Activated CD4-positive, alpha-beta T cell treated with anti-CD3 and anti-CD28 coated beads for 48 hours (primary cell): ENCODE measurements at places on chromosomes 4 and X.

GRCh38 chr4:134202166-134202956 lies 772 bp upstream of the PABPC4L start:
- no peak for DNase-seq

DNA sequence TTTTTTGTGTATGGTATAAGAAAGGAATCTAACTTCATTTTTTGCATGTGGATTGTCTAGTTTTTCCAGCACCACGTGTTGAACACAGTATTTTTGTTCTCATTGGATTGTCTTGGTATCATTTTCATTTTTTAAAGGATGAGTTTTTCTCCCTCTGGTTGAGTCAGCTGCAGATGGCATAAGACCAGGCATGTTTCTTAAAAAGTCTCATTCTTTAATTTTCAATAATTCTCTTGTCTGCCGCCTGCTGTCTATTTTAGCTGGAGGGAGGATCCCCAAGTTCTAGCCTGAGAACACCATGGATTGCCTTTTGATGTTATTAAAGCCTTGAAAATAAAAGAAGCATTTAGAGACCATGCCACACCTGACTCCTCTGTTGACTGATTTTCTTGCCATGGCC lies 263.8 kb downstream of the ARHGAP24 start:
- DNase-seq: no peak

DNA sequence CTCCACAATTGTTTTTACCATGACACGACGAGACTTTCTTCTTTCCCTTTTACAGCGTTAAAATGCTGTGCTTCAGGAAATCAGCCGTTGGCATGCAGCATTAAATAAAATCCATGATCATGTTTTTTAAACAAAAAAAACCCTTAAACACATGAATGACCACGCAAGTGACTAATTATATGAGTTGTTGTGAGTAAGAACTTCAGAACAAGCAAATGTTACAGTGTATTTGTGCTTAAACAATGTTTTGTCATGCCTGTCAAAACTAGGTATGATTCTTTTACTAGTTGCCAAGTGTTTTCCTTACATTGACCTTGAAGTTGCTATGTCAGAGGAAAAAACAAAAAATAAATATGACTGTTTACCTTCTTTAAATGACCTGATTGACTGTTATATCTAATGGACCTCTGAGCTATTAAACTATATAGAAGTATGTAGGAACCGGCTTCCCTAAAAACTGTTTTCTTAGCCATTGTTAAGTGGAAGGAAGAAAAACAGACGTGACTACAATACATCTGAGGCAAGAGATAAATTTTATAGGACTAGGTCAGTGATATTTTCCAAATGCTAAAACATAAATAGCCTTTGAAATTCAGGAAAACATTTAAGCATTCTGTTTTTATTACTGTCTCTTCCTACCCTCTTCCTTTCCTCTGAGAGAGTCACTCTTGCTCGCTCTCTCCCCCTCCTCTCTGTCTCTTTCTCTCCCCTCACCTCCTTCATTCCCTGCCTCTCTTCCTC lies 197.1 kb downstream of the PALLD start:
- no peak for DNase-seq

DNA sequence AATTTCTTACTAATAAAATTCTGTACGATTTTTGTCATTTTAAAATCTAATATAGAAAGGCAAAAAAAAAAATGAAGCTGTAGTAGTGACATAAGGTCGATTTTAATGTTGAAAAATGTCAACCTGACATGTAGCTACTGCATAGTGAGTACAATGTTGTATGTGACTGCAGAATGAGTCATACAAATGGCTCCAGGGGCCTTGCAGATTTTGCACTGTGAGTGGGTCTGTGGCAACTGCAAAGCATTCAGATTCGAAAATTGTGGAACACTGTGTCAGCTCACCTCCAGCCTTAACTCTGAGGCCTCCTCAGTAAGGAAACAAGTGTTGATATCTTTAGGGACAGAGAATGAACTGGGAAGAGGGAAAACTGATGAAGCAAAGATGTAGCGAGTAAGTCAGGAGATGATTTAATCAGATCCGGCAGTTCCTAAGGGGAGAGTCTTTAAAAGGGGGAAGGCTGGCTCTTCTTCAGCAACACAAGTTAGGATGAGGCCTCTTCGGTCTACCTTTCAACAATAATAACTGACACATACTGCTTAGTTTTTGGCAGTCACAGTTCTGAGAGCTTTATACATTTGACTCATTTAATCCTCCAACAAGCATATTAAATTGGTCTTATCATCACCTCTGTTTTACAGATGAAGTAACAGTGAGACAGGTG lies 24.9 kb downstream of the TKTL2 start:
- DNase-seq: no peak

DNA sequence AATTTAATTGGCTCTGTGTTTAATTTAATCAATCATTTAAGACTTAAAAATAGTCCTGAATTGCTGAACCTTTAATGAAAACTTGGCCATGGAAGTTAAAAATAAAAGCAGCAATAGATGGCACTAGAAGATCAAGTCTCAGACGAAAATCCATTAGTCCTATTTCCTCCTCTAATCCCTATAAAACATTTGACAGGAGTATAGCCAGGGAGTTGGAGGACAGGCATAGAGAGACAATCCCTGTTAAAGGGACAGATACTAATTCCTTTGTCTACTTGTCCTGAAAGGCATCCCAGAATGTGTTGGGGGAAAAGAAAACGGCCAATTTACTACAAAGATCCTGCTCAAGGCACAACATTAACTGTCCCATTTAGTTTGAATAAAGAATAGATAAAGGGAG lies 276.3 kb upstream of the TACR3 start:
- DNase-seq: no peak

DNA sequence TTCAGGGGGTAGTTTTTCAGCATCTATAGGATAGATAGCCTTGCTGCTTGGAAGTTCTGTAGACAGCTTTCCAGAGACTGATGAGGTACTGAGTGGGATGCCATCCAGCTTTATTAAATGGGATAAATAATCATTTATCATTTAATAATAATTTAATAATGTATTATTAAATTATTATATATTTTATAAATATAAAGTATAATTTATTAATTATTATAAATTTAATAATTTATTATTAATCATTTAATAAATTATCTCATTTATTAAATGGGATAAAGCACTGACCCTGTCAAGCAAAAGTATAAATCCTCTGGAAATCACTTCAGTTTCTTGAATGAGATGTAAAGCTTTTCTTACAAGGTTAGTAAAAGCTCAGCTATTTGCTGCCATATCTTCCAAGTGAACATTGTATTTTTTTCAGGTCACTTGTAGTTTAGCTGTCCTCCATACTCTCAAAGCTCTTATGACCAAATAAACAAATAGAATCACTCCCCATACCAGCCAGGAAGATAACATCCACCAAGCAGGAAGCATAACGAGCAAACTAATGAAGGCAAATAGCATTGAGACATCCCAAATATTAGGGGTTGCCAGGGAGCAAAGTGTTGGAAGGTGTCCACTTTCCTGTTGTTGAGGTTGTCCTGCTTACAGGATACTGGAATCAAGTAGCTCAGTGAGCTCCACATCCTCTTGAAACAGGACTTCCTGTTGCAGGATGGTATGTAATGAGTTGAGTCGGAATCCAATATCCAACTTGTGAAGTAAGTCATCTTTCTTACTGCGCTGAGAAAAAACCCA lies 88.9 kb downstream of the ZNF674 start:
- no peak for DNase-seq

- no peak for DNase-seq
These were observed 6.9 kb downstream of the C4orf46 start for GRCh38 chr4:158664806-158665205.

DNA sequence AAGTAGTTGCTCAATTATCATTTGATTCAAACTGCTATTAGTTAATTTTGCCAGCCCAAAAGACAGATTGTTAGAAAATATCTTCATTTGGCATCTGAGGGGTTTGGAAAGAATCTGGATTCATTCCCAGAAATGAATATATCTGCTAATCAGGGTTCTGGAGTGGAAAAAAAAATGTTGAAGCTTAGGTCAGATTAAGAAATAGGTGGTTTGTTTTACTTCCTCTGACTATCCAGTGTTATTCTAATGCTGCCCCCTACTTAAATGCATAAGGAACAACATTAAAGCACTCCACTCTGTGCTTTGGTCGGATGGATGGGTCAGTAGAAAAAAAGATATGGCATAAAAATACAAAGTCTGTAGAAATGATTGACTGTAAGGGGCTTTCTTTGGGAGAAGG lies 89.0 kb downstream of the LUZP4 start:
- DNase-seq: no peak

DNA sequence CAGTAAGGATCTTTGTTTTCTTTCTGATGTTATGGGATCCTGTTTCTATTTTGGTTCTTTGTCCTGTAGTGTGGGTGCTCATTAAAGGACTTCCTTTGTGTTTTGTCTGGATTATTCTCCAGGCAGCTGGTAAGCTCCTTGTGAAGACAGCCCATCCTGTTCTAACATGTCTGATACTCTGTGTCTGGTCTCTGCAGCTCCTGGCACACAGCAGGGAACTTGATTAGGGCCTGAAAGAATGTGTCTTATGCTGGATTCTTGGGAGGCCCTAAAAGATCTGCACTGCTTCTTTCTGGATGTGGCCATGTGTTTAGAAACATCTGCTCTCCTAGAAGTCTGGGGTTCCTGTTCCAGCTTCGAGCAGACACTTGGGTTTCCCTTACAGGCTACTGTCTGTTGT lies 38.1 kb upstream of the ATXN3L start:
- DNase-seq: no peak

GRCh38 chrX:10656214-10656613 lies 35.8 kb upstream of the MID1 start:
- no peak for DNase-seq

GRCh38 chr4:6408263-6408662 lies 64.2 kb downstream of the PPP2R2C start:
- peak; percentile 10 for DNase-seq

- DNase-seq: no peak
These were observed 147.6 kb downstream of the ATRX start for GRCh38 chrX:77638397-77638796.

DNA sequence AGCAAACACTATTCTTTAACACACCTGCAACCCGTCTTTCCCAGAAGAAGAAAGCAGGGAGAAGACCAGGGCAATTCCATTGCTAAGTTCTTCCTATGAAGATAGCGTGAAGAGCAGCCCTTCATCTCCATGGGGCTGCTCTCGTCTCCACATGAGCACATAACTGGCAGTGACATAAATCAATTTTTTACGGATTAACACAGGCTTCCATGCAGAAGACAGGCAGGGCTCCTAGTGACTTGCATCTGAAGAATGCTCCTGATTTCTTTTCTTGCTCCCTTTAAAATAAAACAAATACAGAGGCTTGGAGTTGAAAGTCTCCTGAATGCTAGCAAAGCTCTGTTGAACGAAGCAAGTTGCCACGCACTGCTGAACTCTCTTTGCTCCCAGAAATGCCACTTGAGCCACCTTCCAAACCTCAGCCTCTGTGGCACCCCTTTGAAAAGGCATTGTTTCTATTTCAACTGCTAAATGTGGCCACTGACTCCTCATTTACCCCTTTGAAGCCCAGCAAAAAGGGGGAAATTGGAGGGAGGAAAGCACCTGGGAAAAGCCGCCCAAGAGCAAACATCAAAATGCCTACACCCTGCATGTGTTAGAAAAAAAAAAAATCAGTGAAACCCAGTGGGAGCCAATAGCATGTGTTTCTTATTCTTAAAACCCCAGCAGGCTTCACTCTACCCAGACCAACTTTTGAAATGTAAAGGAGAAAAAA lies 383.7 kb downstream of the IDS start:
- DNase-seq: no peak

DNA sequence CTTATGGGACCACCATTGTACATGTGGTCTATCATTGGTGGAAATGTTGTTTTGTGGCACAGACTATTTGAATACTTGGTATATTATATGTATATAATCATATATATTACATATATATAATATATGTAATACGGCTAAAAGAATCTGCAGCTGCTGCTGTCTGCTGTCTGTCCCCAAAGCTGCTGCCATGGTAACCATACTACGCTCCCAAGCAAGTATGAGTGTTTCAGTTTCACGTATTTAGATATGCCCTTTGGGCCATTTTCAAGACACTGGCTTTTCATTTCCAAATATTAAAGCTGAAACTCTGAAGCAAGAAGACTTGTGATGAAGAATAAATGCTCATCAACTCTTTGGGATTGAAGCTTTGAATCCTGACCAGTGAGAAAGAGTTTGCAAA lies 42.0 kb upstream of the ARSJ start:
- no peak for DNase-seq

DNA sequence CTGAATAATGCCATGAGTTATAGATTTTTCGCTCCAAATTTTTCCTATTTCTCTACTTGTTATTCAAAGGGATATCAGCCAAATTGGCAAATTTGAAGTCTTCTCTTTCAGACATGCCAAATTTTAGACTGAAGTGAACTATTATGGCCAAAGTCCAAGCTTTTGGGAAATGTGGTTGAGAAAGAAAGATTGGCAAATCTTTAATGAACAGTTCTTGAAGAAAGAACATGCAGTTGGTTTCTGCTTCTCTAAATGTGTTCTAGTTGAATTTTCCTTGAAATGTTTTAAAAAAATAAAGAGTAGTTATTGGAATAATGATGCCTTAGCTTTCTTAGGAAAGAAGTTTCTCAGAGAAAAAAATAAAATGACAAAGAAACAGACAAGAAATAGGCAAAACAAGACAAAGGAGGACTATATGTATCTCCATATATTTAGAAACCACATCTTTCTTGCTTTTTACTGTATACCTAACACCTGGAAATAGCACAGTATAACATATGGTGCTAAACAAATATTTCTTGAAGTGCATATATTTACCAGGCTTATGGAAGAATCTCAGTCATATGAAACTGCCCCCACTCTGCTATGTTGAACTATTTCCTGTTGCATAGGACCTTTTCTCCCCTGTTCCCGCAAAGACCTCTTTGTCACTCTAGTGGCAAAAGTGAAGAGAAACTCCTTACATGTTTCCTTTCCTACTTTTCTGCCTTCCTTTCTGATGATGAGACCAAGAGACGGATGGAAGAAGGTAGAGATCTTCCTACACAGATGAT lies 250.0 kb downstream of the ARHGAP24 start:
- DNase-seq: no peak

DNA sequence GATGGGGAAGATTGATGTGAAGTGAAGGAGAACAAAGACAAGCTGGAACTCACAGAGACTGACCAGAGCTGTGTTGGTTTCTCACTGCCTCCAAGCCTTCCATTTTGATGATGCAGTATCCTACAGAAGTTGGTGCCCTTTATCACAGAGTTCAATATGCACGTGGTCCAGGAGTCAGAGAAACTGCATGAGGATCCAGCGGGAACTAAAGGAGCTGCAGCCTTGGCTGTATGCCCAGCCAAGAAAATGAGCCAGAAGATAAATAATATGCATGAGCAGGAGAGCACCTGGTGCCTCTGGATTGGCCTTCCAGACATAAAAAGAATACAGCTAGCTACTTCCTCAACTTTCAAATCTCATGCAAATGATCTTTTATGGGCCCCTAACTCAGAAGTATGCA lies 44.3 kb upstream of the DCLK2 start:
- DNase-seq: no peak

GRCh38 chrX:147377728-147378127 lies 534.0 kb upstream of the FMR1 start:
- DNase-seq: no peak

DNA sequence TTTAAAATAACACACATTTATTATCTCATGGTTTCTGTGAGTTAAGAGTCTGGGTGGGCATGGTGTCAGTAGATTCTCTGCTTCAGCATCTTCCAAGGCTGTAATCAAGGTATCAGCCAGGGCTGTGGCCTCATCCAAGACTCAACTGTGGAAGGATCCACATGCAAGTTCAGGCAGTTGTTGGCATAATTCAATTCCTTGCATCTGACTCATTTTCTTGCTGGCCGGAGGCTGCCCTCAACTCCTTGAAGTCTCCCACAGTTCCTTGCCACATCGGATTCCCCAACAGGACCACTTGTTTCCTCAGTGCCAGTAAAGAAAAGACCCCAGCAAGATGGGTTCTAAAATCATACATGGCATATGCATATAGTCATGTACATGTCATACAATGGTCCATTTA lies 93.4 kb downstream of the NPNT start:
- no peak for DNase-seq
